ENCODE measurements at places on chromosomes 2 and 18.
A peak's percentile ranks its signal among the peaks of the same experiment; 100 is the strongest.

- no peak for DNase-seq
Measured at GRCh38 chr2:56376699-56377665, 193.2 kb downstream of the CCDC85A start.

DNA sequence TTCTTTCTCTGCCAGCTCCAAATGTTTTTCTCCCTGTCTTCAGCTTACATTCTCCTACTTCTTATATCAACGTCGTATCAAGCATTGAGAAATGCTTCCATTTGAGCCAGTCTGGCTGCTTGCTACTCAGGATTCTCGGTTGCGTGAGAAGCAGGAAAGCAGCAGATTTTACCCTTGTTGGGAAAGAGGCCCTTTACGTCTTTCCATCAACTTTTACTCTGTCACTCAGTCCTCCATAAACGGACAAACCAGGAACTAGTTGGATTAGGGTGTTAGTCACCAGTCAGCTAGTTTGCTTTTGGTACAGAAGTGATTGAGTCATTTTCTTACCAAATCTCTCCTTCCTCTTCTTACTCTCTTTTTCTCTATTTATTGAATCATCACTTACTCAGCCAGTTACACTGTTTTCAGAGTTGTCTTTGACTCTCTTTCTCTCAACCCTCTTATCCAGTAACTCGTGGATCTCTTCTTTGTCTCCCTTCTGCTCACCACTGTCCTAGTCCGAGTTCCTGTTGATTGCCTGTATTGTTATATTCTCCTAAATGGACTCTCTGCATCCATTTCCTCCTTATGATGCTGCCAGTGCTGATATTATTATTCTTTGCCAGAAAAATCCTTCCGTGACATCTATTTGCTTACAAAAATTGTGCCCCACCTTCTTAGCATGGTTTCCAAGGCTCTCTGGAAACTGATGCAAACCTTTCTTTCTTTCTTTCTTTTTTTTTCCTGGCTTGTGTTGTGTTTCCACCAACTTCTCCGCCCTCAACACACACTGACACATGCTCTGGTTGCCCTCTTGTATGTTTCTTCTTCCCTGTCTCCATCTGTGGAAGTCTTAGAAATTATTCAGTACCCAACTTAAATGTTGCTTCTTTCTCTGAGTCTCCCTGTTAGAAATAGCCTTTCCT is 61.5 kb downstream of the VRK2 start:
- peak; percentile 36 for DNase-seq

DNA sequence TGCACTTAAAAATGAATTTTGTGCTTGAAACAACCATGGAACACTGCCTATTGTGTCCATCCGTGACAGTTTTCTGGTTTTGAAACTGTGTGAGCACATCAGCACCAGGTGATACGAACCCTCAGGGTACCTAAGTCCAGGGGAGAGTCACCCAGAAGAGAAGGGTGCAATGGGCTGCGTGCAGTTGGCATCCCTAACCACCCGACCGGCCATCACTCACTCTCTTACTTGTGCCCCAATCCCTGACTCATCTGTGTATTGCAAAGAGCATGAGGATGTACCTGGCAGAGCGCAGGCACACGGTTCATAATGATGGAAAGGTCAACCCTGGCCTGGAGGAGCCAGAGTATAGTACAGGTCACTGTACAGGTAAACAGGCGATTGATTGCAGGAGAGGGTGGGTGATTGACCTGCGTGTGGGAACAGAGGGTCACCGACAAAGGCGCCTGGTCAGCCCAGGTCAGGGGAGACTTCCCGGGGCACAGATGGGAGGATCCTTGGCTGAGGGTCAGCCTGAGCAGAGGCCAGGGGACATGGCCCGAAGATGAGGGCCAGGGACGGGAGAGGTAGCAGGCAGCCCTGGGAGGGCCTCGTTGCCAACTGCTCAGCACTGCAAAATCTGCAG is 160.3 kb downstream of the SEPTIN10 start:
- DNase-seq = no peak

- no peak for DNase-seq
Measured at GRCh38 chr2:214604861-214605260, 194.0 kb downstream of the VWC2L start.

DNA sequence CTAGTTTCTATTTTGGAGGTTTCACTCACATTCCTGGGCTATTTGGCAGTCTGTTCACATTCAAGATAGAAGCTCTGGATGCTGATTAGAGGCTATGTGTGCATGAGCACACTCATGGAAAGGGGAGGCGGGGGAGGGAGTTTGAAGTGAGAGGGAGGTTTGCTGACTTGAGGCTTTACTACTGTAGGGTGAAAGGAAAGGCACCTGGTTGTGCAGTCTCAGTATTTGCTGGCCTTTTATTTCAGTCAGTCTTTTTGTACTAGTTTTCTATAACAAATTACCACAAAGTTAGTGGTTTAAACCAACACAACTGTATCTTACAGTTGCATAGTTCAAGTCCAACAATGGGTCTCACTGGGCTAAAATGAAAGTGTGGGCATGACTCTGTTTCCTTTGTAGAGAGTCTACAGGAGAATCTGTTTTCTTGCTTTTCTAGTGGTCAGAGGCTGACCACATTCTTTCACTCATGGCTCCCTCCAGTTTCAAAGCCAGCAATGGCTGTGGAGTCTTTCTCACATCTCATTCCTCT is 47.7 kb upstream of the NR4A2 start:
- DNase-seq = no peak

DNA sequence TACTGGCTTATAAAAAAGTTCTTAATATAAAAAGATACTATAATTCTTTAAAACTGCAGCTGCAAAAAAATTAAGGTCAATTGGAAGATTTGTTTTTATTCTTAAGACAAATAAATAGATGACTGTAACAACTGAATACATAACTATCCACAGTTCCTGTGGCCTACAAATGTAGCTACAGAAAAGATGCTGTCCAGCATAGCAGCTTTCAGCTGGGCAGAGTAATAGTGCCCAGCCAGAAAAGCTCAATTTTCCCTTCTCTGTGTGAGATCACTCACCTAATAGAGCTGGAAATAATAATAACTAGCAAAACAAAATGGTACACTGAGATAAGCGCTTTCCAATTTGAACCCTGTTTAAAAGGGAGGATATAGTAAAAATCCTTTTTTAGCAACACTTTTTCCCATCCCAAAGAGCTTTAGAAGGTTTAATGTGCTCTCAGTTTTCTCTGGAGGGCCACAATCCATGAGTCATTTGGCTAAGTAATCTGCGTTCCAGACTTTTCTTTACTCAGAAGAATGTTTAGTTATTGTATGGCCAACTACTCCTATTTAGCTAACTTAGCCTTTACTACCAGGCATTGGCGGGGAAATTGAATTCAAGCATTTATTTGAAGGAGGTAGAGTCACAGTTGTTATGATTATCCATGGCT is 158.1 kb upstream of the SLC39A10 start:
- no peak for DNase-seq

DNA sequence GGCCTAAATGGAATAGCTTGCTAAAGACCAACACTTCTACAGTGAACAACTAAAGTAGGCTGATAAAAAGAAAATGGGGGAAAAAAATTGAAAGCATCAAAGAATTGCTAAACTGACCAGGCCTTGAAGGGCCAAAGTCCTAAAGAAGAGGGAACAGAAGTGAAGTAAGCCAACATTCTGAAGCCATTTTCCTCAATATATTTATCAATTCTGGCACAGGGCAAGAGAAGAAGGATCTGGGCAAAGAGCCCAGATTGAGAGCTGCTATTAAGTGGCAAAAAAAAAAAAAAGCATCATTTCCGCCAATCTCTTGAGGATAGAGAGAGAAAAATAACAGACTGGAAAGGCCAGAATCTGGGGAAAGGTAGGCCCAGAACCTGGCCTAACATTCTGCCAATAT is 25.7 kb downstream of the FANCL start:
- DNase-seq = no peak

DNA sequence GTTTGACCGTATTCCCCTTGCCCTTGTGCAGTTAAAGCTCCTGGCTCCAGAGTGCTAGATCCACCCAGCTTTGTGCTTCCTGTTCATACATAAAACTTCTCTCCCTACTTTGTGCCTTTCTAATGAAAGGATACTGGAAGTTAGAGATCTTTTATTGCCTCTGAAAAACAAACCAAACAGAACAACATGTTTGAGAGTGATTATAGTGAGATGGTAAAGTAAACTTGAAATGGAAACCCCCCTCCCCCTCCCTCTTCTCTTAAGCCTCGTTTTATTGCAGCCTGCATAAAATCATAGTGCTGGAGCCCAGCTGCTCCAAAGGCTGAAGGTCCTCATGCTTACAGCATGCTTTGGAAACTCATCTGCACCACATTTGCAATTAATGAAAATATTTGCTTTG is 125.1 kb downstream of the TANC1 start:
- no peak for DNase-seq

DNA sequence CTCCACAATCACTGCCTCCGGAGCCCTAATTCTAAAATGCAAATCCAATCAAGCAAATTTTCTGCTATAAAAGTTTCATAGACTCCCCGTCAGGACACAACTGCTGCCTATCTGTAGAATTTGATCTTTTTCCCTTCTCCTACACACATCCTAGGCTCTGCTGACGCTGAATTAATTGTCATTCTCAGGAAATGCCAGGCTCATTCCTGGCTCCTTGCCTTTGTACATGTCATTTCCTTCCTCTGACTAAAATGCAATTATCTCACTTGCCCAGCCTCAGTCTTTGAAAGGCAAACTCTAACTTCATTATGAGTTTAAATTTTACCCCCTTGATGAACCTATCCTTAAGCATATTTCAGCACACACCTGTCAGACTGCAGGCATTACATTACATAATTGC is 844.9 kb upstream of the CRIM1 start:
- no peak for DNase-seq

GRCh38 chr18:37673671-37674070 is 108.1 kb upstream of the CELF4 start:
- no peak for DNase-seq

- no peak for DNase-seq
Measured at GRCh38 chr18:21330122-21330701, 88.2 kb downstream of the GREB1L start.

All from CD8-positive, alpha-beta T cell (primary cell).